Activated T-helper 1 cell treated with anti-CD3 and anti-CD28 coated beads, Interleukin-2, amount 50 U/mL, for 16 hours (primary cell): ENCODE measurements at places on chromosomes 13 and 19.
A peak's percentile ranks its signal among the peaks of the same experiment; 100 is the strongest.

GRCh38 chr19:19535311-19536191 is 2.5 kb upstream of the CILP2 start:
- DNase-seq, result no peak

DNA sequence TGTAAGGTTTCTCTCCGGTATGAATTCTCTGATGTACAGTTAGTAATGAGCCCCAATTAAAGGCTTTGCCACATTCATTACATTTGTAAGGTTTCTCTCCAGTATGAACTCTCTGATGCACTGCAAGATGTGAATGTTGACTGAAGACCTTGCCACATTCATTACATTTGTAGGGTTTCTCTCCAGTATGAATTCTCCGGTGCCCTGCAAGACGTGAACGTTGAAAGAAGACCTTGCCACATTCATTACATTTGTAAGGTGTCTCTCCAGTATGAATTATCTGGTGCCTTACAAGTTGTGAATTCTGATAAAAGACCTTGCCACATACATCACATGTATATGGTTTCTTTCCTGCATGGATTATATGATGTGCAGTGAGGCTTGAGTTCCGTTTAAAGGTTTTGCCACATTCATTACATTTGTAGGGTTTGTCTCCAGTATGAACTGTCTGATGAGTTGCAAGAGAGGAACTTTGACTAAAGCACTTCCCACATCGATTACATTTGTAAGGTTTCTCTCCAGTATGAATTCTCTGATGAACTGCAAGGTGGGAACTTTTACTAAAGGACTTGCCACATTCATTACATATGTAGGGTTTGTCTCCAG is 17.7 kb upstream of the ZNF432 start:
- DNase-seq, result no peak

- no peak for DNase-seq
Measured at GRCh38 chr13:86976521-86977324, 694.4 kb upstream of the SLITRK5 start.

DNA sequence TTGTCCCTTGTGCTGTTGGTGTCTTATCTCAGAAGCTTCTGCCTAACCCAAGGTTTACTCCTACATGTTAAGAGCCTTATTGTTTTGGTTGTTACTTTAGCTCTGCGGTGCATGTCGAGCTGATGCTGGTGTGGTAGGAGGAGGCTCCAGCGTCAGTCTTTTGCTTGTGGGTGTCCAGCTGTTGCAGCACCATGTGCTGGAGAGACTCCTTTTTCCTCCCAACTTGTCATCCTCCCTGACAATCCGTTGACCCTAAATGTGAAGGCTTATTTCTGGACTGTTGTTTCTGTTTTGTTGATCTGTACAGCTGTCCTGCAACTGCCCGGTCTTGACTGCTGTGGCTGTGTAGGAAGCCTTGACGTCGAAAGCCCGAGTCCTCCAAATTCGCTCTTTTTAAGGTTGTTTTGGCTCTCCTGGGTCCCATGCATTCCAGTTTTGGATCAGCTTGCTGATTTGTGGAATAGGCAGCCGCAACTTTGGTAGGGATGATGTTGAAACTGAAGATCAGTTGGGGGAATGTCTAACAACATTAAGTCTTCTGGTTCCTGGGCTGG is 15.3 kb downstream of the NAXD start:
- DNase-seq, result no peak

GRCh38 chr19:13151605-13152355 is 1.6 kb downstream of the IER2 start:
- DNase-seq, result peak; percentile 94

GRCh38 chr19:2867025-2867991 is at the start of gene ZNF556:
Gene ZNF556 (plus strand): TSS chr19:2867335. CDS start chr19:2867422, 87 bp downstream.
- no peak for DNase-seq

- DNase-seq, result no peak
Measured at GRCh38 chr13:111611651-111612050, 291.2 kb downstream of the TEX29 start.

DNA sequence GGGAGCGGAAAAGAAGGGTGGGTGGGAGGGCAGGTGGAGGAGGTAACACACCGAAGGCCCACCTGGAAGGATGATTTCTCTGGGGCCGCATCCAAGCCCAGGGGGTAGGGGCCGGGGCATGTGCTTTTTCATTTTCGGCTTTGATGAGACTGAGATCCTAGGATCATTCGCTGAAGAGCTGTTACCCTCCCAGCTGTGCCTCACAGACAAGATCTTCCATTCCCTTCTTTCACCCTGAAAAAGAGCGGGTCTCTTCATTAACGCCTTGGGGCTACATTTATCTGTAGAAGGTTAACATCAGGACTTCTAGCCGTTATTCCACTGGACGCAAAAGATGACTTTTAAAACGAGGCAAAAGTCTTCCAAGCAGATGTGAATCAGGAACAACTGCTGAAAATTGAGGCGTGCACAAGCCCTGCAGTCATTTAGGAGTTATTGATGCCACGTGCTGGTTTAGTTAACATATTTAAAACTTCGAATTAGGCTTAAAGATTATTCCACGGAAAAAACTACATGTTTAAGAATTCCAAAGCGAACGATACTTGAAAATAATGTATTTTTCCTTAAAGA is 1.1 kb downstream of the LMO7 start:
- no peak for DNase-seq

DNA sequence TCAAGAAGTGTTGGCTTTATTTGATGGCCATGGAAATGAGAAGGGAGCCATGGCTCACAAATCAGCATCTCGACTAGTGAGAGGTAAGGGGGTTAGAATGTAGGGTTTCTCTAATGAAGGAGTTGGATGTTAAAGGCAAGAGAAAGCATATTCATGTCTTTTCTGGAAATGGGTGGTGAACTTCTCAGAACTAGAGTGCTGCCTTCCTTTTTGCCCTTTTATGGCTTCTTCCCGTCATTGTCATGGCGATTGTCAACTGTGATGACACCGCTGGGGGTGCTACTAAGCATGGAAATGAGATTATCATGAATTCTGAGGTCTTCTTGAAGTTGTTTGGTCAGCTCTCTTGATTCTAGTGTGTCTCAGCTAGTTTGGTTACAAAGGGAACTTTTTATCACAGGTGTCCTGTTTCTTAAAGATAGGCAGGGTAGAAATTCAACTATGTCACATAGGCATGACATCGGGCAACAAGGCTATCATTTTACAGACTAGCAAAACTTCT is 180.4 kb downstream of the LIG4 start:
- DNase-seq, result no peak

GRCh38 chr13:90585392-90585791 is 762.1 kb upstream of the MIR17HG start:
- DNase-seq, result no peak

DNA sequence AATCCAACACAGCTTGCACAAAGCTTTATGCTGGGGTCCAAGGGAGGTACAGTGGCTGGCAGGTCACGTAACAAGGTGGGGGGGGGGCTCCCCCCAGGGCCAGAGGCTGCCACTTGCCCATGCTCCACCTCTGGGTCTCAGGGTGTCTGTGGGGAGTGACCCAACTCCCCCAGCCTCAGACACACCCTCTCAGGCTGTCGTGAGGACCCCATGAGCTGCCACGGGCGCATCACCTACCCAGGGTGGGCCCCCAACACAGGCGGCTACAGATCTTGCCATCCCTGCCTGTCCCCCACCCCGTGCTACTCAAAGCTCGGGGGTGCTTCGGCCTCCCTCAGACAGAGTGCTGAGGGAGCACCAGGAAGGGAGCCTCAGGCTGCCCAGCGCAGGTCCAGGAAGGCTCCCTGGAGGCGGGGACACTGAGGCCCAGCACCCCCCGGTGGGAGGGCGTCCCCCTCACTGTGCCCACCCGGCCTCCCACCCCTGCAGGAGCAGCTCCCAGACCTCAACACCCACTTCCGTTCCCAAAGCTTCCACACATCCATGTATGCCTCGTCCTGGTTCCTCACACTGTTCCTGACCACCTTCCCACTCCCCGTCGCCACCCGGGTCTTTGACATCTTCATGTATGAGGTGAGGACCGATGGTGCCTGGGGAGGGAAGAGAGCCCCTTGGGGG is 21.1 kb downstream of the EVI5L start:
- DNase-seq, result no peak

DNA sequence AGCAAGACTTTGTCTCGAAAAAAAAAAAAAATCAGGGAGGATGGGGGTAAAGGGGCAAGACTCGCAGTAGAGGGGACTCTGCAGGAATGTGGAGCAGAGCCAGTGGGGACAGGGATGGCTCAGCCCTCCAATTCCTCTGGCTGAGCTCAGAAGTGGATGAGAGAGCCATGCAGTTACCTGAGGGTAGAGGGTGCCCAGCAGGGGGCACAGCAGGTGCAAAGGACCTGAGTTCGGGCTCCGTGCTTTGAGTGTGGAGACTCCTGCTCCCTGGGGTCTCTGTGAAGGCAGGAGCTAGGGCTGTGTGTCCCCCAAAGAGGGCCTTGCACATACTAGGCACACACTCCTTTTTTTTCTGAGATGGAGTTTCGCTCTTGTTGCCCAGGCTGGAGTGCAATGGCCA is 7.7 kb downstream of the DOCK6 start:
- no peak for DNase-seq

- no peak for DNase-seq
Measured at GRCh38 chr13:79404985-79405384, 1.1 kb downstream of the RBM26 start.

GRCh38 chr19:1374250-1374577 is 9.5 kb upstream of the NDUFS7 start:
- no peak for DNase-seq

DNA sequence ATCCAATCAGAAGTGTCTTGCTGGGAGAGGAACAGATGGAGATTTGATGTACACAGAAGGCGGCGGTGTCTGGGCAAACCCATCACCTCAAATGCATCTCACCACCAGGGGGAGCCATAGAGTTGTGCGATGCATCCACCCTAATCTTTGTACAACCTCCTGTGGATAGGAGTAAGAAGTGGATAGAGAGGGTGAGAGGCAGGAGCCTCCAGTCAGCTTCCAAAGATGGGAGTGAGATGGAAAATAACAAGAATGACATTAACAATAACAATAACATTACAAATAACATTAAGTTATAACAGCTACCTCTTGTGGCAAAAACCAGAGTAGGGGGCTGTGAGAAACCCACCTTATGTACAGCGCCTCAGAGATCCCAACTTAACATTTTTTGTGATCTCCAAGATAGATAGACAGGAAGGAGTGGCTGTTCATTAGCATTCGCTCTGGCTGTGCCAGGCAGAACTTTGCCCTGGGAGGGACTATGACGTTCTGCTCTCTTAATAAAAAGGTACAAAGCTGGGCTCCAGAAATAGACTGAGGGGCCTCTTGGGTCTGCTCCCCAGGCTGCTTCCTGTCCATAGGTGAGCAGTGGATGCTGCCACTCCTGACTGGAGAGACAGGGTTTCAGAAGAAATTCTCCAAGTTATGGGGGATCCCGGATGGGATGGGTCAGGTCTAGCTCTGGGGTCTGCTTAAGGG is 5.2 kb upstream of the CEACAM18 start:
- peak; percentile 70 for DNase-seq

- DNase-seq, result no peak
Measured at GRCh38 chr19:35752746-35753350, 4.0 kb downstream of the HSPB6 start.

DNA sequence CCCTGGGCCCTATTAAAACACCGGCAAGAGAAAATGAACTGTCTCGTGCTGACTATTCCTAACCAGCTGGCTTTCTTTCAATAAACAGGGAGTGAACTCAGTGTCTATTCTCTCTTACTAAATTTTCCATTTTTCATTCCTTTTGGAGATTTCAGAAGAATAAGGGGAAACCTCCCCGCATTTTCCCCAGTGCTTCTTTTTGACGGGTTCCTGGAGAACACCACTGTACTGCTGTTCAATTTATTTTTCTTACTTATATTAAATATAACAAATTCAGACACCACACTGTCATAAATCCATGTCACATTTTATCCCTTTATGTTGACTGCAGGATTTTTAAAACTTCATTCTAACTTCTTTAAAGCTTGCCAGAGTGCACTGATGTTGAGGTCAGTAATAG is 75.8 kb downstream of the DCLK1 start:
- DNase-seq, result no peak

GRCh38 chr19:862581-863314 is 3.3 kb downstream of the CFD start:
- peak; percentile 68 for DNase-seq

DNA sequence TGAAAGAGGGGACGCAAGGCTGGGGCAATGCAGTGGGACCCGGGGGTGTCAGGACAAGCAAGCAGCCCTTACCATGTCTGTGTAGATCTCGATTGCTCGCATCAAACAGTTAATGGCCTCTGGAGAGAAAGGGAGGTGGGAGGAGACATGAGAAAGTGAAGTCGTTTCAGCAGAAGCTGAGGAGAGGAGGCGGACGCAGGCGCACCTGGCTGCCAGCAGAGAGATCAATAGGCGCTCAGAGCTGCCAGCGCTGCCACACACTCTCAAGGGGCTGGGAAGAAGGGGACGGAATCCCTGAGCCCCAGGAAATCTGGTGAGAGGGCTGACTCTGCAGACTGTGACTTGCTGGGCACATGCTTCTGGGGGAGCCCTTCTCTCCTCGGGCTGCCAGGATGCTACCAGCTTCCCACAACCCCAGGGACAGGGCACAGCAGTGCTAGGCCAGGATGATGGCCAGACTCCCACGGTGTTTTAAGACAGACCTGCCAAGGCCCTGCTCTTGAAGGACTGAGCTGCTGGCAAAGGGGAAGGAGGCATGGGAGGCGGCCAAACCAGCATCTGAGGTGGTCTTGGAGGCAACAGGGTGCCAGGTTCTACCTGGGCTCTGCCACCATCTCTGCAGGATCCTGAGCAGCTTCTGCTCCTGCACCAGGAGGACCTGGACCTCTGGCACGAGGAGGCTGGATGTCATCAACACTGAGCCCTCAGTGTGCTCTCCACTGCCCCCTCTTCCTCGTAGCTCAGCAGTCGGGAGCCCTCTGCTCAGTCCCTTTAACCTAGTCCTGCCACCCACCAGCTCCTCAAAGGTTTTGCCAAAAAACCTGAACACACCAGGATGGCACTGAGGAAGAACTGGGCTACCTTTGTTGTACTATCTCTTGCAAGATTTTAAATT is 11.7 kb upstream of the KPTN start:
- no peak for DNase-seq

GRCh38 chr19:795073-795611 is 2.1 kb upstream of the PTBP1 start:
- no peak for DNase-seq

DNA sequence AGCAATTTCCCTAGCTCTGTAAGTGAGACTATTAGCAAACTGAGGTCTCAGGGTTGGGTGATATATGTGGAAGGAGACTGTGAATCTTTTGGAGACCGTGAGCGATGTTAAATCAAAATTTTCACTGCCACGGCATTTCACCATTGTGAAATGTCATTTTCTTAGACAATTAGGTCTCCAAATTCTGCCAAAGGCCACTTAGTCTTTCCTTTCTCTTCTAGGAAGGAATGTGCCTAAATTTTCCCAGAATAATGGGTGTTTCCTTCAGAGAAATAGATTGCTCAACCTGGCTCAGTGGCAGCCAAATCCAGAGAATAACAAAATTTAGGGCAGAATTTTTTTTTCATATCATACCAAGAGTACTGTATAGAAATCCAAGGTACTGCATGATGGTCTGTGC is 64.5 kb upstream of the SCEL start:
- DNase-seq, result no peak

- DNase-seq, result no peak
Measured at GRCh38 chr13:111883571-111884343, 183.2 kb upstream of the SOX1 start.

- no peak for DNase-seq
Measured at GRCh38 chr13:98942997-98943396, 34.9 kb downstream of the DOCK9 start.
